ENCODE measurements at places on chromosomes 1 and 21.

DNA sequence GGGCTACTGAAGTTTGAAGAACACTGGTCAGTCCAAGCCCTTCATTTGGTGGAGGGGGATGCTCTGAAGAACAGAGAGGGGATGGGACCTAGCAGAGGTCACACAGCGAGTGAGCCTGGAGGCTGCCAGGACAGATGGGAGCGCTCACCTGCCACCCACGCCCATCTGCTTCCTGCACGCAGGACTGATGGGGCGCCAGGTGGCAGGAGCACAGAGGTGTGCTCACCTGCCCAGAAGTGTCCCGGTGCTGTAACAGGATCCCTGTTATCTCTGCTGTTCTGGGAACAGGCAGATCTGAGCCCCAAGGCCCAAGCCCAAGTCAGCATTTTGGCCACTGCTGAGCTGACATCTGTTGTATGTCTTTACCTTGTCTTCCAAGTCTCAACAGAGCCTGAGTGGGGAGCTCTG, 40.5 kb downstream of the EPHB2 start:
- DNase-seq, result no peak

GRCh38 chr1:183273300-183273699, 87.2 kb downstream of the LAMC2 start:
- no peak for DNase-seq

GRCh38 chr1:204446413-204447111, 34.9 kb upstream of the PPP1R15B start:
- DNase-seq, result no peak

- no peak for DNase-seq
These were observed 487.3 kb upstream of the ADAMTS5 start for GRCh38 chr21:27454234-27454633.

DNA sequence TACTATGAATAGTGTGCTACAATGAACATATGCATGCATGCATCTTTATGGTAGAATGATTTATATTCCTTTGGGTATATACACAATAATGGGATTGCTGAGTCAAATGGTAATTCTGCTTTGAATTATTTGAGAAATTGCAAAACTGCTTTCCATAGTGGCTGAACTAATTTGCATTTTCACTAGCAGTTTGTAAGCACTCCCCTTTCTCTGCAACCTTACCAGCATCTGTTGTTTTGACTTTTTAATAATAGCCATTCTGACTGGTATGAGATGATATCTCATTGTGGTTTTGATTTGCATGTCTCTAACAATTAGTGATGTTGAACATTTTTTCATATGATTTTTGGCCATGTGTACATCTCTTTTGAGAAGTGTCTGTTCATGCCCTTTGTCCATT, 24.0 kb upstream of the DIRAS3 start:
- no peak for DNase-seq

DNA sequence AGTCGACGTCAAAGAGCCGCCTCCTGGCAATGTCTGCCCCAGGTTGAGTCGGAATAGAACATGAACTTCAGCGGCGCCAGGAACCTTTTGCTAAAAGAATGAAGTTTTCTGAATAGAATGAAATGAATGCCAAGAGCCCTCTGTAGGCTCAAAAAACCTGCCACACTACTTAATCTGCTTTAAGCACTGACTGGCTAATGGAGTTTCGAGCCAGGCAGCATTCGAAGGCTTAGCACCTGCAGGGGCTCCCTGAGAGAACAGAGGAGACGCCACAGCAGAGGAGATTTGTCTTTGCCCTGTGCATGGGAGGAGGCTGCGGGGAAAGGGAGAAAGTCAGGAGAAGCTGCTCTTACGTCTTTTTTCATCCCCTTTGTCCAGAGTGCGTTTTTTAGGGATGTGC, 641.7 kb downstream of the AJAP1 start:
- DNase-seq, result no peak

GRCh38 chr21:26751305-26751704, 93.9 kb downstream of the ADAMTS1 start:
- no peak for DNase-seq

DNA sequence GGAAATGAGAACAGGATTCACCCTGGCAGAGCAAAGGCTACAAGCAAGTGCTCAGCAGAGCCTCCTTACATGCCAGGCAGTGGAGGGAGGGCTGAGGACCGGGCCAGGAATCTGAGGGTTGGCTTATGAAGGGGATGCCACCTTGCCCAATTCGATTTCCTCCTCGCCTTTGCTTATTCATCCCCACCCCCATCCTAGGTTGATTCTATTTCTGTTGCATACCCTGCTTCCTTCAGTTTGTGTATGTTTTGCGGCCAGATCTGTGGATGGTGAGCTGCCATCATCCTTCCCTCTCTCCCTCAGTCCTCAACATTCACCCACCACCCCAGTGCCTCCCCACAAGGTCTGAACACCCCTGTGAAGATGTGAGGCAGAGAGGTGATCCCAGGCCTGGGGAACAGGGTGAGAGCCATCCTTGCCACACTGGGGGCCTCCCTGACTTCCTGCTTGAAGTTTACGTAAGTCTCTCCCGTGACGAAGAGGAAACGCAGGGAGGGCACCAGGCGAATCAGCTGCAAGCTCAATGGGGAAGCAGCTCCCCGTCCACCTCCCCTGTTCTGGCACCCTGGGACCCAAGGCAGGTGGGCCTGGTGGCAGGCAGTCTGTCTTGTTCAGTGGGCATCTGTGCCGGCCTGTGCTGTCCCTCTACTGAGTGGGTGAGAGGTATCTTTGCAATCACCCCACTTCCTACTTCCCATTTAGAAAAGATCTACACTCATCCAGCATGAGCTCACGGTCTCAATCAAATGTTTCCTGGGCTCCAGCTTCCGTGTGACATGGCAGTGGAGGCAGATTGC, 50.6 kb upstream of the CNTN2 start:
- DNase-seq, result no peak

GRCh38 chr21:26374817-26375216, 198.3 kb downstream of the CYYR1 start:
- DNase-seq, result no peak

DNA sequence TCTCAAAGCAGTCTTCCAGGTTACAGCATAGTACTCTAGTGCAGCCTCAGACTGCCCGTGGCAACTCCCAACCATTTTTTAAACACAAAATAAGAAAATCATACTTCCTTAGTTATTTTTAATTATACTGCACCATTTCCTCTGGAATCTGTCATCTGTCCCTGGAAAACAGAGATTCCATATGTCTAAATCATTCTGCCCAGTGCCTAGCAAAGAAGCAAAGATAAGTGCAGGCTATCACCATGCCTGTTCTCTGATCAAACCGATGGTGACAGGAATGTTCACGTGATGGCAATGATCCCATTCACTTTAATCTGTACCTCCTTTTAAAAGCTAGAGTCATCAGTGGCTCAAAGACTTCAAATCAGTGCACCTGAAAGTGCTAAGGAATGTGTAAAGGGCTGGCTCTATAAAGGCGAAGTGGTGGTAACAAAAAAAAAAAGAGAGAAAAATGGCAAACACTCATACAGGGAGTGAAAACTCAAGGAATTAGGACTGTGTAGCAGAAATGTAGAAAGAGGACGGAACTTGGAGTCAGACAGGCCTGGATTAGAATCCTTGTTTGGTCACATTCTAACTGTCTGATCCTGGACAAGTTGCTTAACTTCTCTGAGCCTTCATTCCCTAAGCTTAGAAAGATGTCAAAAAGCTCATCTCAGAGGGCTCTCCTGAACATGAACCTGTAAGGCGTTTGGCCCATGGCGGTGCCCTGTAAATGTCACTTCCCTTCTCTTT, 9.9 kb upstream of the CCN1 start:
- no peak for DNase-seq

DNA sequence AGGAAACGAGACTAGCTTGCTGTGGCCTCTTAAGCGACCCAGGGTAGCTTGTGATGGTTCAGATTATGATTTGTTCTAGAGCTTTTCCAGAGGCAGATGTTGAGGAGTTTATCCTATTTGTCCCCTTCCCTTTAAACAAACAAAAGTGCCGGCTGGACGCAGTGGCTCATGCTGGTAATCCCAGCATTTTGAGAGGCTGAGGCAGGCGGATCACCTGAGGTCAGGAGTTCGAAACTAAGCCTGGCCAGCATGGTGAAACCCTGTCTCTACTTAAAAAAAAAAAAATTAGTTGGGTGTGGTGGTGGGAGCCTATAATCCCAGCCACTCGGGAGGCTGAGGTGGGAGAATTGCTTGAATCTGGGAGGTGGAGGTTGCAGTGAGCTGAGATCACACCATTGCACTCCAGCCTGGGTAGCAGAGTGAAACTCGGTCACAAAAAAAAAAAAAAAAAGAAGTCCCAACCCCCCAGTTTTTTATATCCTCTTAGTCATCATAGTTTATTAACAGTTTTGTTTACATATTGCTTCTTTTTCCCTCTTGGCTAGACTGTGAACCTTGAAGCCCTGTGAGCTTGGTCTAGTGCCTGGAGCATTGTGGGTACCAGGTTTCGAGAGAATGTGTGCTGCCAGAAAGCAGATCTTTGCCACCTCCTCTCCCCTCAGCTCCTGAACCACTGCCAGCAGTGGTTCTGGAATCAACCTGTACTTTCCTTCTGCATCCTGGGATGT, 29.8 kb downstream of the MAPKAPK2 start:
- DNase-seq, result no peak

GRCh38 chr1:215526147-215526845, 40.8 kb upstream of the KCTD3 start:
- DNase-seq, result peak; percentile 38
